ENCODE measurements at places on chromosomes 6 and 20.
A peak's percentile ranks its signal among the peaks of the same experiment; 100 is the strongest.

DNA sequence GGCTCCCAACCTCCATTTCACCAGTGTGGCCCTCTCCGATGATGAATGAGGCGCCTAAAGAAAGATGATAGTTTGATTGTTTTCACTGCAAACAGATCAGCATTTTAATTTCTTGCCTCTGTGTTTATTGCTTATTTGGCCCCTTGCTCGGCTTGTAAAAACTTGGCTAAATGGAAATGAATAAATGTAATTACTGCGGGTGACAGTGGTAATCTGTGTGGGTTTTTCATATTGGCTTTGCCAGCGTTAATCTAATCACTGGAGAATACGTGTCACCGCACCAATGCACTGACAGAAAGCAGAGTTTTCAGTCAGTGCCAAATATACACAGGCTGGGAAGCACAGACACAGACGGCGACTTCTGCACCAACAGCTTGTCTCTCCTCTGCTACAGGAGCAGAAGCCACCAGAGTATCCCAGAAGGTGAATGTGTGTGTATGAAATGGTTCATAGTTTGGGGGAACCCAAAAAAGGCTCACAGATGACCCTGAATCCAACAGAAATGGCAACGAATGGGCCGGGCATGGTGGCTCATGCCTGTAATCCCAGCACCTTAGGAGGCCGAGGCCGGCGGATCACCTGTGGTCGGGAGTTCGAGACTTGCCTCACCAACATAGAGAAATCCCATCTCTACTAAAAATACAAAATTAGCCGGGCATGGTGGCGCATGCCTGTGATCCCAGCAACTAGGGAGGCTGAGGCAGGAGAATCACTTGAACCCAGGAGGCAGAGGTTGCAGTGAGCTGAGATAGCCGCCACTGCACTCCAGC, 534.0 kb downstream of the PKHD1 start:
- DNase-seq: no peak

- DNase-seq: no peak
Observed at GRCh38 chr6:3820563-3820962, 28.6 kb upstream of the FAM50B start.

GRCh38 chr20:3227936-3228749, 10.8 kb downstream of the SLC4A11 start:
- DNase-seq: no peak

DNA sequence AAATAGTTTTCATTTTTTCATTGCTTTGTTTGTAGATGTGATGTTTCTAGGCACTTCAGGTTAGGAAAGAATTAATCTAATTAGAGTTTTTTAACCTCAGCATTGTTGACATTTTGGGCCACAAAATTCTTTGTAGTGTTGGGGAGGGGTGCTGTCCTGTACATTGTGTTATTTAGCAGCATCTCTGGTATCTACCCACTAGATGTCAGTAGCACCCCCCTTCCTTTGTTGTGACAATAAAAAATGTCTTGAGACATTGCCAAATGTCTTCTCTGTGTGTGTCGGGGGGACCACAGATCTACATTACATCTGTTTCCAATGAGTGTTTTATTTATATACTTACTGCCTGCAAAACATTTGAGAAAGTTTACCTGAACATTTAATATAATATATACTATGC, 45.6 kb downstream of the EYA4 start:
- DNase-seq: no peak

GRCh38 chr6:147825848-147826247, 317.4 kb downstream of the SAMD5 start:
- DNase-seq: no peak

DNA sequence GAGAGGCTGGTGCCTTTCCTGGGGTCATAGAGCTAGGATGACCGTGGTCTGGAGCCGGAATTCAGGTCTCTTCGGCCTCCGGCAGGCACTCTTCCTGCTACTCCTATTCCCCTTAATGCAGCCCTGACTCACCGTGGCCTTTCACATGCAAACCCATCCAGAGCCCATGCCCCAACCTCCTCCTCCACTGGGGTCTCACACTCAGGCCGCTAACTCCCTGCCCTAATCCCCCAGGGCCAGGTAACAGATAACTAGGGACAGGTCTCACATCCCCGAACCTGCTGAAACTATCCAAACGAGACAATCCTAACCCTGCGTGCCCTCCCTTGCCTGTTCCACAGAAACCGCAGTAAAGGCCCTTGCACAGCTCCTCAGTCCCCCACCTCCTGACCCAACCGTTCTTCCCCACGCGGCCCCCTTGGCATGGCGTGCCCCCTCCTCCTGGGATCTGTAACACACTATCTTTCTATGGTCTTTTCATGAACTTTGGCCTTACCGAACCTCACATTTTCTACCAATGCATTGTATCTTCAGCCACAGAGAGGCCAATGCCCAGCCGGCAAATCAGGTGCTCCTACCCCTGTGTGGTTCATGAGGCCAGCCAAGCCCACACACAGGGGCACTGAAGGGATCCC, 245.4 kb upstream of the EXOC2 start:
- no peak for DNase-seq

- no peak for DNase-seq
Observed at GRCh38 chr20:52926505-52926904, 45.7 kb upstream of the TSHZ2 start.

- no peak for DNase-seq
Observed at GRCh38 chr6:43736211-43736786, 33.7 kb upstream of the VEGFA start.

- DNase-seq: no peak
Observed at GRCh38 chr6:55049866-55050265, 124.4 kb upstream of the HCRTR2 start.

DNA sequence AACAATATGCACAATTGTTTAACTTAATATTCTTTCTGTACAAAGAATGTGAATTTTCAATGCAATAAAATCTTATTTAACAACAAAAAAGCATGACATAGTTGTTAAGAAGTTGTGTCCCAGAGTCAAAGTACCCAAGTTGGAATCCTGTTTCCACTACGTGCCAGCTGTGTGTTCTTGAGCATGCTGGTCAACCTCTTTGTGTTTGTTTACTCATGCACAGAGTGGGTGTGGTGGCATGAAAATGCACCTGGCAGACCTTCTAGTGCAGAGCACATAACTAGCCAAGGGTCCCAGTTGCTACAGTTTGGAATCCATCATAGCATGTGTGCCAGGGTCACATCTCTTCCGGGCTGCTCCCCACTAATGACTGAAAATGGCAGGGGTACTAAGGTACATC, 24.7 kb upstream of the MOCS1 start:
- no peak for DNase-seq

DNA sequence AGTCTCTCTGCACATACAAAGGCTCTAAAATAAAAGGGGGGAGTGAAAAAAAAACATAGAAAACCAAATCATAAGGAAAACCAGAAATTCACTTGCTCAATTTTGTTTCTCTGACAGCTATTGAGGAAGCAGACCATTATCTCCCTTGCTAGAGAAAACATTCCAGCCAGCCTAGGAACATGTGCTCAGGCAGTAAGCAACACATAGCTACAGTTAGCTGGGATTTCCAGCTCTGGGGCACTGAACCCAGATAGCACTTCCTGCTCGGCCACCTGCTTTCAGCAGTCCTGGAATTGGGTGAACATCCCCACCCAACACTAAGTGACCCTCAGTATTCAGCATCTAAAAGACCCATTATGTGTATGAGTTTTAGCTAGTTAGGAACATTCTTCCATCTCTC, 61.3 kb downstream of the TNFRSF21 start:
- DNase-seq: no peak

DNA sequence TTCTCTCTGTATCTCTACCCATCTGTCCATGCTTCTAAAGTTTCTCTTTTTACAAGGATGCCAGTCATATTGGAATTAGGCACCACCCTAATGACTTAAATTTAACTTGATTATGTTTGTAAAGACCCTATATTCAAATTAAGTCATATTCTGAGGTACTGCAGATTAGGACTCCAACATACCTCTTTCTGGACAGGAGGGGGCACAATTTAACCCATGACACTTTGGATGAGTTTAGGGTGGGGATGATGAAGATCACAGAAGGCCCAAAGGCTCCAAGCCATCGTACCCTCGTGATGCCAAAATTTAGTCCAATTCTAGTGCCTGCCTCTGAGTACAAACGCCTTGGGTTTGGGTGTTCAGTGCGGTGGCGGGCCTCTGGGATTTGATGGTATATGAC, 15.0 kb upstream of the NKX2-2 start:
- no peak for DNase-seq

GRCh38 chr6:33696548-33697518, 14.7 kb downstream of the UQCC2 start:
- no peak for DNase-seq

- no peak for DNase-seq
Observed at GRCh38 chr6:14121936-14122344, 4.4 kb downstream of the CD83 start.

GRCh38 chr6:55497694-55498093, 81.3 kb downstream of the HMGCLL1 start:
- no peak for DNase-seq

GRCh38 chr20:63061771-63062100, 55.0 kb upstream of the BHLHE23 start:
- no peak for DNase-seq

DNA sequence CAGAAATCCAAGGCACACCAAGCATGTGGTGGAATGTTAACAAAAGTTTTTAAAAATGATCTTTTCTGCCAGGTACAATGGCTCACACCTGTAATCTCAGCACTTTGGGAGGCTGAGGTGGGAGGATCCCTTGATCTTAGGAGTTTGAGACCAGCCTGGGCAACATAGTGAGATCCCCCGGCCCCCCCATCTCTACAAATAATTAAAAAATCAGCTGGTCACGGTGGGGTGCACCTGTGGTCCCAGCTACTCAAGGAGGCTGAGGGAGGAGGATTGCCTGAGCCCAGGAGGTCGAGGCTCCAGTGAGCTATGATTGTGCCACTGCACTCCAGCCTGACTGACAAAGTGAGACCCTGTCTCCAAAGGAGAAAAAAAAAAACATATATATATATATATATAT, 8.0 kb downstream of the RIPK1 start:
- DNase-seq: no peak

GRCh38 chr6:113654396-113654795, 202.7 kb upstream of the MARCKS start:
- no peak for DNase-seq

DNA sequence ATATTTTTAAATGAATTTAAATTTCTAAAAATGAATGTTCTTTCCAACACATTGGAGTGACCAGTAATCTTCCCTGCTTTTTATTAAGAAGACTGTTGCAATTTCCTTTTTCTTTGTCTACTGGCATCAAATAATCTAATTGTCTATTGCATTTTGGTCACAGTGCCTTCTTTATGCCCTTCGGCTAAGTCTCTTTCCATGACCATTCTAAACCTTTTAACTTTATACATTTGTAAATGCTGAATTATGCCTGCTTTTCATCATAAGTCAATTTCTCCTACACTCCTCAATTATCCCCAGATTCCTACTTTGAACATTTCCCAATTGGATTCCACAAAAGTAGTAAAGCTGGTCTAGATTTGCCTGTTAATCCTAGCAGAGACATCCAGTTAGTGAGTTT, 69.1 kb upstream of the HSF2 start:
- no peak for DNase-seq

- DNase-seq: peak; percentile 57
Observed at GRCh38 chr20:11891077-11891775, 26.5 kb upstream of the BTBD3 start.

DNA sequence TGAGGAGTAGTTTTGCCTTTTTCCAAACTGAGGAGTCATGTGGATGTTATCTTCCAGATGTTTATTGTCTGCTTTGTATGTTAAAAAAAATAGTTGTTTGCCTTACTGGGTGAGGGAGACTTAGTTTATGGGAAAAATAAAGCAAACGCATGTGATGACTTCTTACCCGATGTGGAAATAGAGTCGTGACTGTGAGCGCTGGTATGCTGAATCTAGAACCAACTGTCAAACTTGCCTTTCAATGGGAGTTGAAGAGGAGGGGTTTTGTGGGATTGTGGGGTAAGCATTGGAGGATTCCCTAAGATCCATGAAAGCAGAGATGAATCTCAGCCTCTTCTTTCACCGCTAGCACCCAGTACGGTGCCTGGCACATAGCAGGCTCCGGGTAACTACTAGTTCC, 5.3 kb downstream of the DCBLD1 start:
- no peak for DNase-seq

DNA sequence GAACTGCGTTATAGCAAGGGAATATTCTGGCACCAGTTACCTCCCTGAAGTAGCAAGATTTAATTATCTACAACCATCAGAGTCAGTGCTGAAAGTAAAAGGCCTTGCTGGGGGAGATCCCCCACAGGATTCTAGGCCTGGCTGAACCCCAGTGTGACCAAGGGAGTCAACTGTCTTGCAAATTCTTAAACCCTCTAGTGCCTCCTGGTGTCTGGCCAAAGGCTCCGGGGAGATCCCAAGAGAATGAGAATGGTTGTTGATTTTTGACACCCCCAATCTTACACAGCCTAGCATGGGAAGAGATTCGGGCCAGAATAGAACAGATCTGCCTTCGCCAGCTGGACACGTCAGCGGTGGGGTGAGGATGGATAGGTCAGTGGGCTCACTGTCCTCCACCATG, 179.4 kb downstream of the ERMARD start:
- no peak for DNase-seq

DNA sequence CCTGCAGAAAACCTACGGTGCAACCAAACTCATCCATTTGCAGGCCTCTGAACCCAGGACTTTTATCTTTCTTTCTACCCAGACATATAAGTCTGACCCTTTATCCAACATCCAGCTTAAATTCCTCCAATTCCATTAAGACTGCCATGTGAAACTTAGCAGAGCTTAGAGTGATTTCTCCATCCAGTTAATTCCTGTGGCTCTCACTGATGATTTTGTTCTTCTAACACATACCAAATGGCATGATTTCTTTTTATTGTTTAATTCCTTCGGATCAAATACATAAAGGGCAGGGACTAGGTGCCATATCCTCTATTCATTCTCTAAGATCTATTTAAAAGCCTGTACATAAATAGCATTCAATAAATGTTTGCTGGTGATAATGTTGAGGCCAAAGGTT, 92.9 kb downstream of the TASP1 start:
- no peak for DNase-seq

DNA sequence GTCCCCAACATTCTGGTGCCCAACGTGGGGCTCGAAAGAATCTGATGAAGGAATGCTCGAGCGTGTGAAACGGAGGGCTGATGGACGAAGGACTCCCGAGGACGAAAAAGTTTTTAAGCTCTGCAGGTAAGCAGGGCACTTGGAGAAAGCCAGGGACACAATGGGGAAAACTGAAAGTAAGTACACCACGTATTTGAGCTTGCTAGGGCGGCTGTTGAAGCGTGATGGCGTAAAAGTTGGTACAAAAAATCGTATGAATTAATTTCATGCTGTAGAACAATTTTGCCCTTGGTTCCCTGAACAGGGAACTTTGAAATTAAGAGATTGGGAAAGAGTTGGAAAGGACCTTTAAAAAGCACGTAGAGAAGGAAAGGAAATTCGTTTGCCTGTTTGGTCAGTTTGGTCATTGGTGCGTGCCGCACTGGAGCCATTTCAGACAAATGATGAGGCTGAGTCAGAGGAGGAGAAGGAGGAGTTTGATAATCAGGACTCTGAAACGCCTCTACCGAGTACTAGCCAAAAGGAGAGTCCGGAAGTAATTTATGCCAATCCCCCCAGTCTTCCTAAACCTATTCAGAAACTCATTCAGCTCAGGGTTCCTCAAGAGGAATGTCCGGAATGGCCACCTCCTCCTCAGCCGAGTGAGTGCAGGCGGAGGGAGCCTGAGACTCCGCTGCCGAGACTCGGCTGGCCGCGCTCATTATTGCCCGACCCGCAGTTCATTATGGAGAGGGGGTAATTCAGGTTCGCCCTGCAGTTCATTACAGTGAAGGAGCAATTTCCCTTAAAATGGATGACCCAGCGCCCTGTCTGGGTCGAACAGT, 59.2 kb upstream of the PRSS16 start:
- peak; percentile 79 for DNase-seq
